ENCODE measurements at places on chromosomes 6 and 20.

- DNase-seq, result peak; percentile 60
These were observed 42.4 kb downstream of the PTCHD4 start for GRCh38 chr6:48068278-48069251.

DNA sequence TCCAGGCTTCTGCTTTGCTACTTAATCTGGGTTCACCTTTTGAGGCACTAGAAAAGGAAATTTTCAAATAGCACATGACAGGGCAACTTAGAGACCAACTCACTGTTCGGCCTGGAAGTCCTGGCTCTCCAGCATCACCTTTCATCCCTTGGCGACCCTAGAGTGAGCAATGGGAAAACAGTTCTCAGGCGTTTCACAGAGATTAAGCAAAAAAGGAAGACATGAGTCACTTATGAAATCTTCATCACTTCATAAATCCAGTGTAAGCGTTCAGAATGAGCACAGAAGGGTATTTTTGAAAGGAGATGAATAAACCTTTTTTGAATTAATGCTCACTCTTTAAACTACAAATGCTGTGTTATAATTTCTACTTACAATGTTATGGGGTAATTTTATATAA is 104.0 kb downstream of the COL12A1 start:
- DNase-seq, result no peak

GRCh38 chr20:22379472-22379871 is 204.9 kb downstream of the FOXA2 start:
- DNase-seq, result no peak

DNA sequence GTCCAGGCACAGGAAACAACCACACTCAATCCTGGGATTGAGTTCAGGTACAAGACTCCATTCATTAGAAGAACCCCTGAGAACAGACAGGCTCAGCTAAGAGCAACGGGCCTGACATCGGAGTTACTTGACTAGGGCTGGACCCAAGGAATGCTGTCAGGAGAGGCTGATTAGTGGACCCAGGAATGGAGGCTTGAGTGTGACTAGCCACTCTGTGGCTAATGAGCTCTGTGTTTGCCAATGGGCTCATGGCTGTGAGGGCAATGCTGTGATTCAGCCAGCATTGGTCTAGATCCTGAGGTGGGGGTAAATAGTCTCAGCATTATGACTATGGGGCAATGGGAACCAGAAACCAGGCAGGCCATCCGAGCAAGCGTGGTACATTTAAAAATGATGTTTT is 71.8 kb downstream of the RIOK1 start:
- peak; percentile 86 for DNase-seq

DNA sequence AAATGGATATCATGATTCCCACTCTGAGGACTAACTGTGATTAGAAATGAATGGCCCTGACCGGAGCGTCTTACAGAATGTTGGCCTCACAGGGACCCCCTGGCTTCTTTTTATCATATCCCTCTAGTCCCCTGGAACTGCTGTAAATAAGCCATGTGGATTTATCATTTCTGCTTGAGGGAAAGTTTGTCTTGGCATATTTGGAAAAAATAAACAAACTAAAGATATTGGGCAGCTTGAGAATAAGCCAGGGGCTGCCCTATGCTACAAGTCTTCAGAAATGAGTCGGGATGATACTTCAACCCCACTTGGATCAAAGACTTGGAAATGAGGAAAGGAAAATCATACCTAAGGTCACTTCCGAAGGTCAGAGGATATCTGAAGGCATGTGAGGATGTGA is 179.1 kb downstream of the THBS2 start:
- DNase-seq, result no peak

- DNase-seq, result no peak
These were observed 59.7 kb upstream of the SNX9 start for GRCh38 chr6:157763129-157763903.

- no peak for DNase-seq
These were observed at the start of gene OR2H2 for GRCh38 chr6:29584821-29585220. Gene OR2H2, plus strand, starts transcription at chr6:29585121. Its CDS starts 2,824 bp downstream, at chr6:29587945.

GRCh38 chr20:60792941-60793340 is 459.1 kb upstream of the CDH4 start:
- no peak for DNase-seq

DNA sequence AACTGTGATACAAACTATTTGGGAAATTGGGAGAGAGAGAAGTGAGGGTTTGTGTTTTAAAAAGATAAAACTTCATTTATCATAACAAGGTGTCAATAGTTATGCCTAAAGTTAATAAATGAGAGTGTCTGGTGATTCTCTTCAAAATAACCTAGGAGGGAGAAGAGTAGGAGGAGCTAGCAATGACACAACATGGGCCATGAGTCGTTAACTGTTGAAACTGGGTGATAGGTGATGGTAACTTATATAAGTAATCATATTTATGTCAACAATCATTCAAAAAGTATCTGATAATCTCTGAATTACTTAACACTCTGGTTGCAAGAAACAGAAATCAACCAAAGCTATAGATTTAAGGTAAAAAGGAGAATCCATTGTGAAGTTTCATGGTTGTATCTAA is 46.8 kb upstream of the INSM1 start:
- no peak for DNase-seq

DNA sequence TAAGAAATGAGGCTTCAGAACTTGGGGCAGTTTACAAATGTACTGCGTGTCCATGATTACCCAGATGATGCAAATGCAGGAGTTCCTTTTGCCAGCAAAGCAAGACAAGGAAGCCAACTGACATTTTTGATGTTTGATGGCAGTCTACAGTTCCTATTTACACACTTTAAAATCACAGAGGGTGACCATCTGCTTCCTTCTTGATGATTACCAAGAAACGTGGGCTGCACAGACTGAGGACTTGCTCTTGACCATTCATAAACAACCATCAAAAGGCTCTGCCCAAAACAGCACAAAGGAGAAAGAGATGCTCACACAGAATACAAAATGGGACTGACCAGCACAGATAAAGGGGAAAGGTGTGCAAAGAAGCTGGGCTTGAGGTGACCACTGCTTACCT is 79.8 kb upstream of the TRAF3IP2 start:
- no peak for DNase-seq

GRCh38 chr6:76416821-76417605 is 344.6 kb upstream of the IMPG1 start:
- no peak for DNase-seq

DNA sequence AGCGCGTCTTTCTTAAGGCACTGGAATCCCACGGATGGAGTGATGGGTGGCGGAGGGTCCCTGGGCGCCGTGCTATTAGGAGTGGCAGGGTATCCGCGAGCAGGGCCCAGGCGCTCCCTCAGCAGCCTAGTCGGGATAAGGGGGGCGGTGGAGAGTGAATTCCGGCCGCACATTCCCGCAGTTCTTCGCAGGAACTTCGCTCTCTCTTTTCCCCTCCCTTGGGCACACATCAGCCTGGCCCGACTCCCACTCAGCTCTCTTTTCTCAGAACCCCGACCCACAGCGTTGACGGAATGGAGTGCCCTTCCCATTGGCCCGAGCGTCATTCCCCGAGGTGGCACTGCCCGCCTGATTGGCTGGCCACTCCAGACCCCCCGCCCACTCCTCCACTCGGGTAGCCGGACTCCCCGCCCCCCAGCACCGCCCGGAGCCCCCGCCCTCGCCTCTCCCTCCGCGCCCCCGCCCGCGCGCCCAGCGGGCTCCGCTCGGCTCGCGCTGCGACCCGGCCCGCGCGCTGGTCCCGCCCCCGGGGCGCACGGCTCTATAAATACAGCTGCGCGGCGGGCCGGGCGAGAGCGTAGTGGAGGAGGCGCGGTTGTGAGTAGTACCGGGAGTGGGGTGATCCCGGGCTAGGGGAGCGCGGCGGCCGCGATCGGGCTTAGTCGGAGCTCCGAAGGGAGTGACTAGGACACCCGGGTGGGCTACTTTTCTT is at the start of gene ID4:
Gene ID4, plus strand, starts transcription at position 572 of the 712 bp plus-strand sequence. CDS start 385 bp downstream, outside the sequence.
- DNase-seq, result peak; percentile 100

DNA sequence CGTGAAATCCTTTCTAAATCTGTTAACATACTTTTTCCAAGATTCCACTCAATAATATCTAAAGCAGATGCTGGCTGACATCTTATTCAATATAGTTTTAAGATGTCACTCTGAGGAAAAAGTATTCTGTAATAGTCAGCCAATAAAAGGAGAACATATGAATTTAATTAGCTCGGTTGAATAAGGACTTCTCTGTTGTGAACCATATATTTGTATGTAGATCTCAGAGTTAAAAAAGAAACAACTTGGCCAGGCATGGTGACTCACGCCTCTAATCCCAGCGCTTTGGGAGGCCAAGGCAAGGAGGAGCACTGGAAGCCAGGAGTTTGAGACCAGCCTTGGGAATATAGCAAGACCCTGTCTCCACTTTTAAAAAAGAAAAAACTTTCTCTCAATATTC is 7.4 kb upstream of the CD24 start:
- no peak for DNase-seq

GRCh38 chr6:157904999-157905398 is 76.7 kb upstream of the SYNJ2 start:
- peak; percentile 35 for DNase-seq

- DNase-seq, result no peak
These were observed 2.0 kb downstream of the CLIC5 start for GRCh38 chr6:46013639-46014038.

GRCh38 chr6:8513174-8513573 is 77.8 kb upstream of the SLC35B3 start:
- DNase-seq, result no peak

DNA sequence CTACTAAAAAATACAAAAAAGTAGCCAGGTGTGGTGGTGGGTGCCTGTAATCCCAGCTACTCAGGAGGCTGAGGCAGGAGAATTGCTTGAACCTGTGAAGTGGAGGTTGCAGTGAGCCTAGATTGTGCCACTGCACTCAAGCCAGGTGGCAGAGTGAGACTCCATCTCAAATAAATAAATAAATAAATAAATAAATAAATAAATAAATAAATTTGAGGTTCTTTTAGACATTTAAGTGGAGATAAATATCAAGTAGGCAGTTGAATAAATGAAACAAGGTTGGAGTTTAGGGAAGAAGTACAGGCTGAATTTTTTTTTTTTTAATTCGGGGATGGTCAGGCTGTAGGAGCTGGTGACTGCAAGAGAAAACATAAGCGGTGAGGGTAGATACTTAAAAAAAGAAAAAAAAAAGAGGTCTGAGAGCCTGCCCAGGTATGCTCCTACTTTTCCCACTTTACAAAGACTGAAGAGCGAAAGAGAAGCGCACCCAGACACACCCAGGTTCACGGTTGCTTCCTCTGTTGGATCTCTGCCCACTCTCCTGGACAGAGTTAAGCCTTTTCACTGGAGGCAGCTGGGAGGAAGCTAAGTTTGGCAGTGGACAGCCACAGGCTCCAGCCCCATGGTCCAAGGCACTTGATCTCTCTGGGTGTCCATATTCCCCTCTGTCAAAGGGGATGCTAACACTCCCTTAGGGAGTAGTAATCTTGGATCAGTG is 100.9 kb upstream of the PRDM1 start:
- no peak for DNase-seq

- DNase-seq, result no peak
These were observed 6.1 kb upstream of the CCR6 start for GRCh38 chr6:167116838-167117228.

DNA sequence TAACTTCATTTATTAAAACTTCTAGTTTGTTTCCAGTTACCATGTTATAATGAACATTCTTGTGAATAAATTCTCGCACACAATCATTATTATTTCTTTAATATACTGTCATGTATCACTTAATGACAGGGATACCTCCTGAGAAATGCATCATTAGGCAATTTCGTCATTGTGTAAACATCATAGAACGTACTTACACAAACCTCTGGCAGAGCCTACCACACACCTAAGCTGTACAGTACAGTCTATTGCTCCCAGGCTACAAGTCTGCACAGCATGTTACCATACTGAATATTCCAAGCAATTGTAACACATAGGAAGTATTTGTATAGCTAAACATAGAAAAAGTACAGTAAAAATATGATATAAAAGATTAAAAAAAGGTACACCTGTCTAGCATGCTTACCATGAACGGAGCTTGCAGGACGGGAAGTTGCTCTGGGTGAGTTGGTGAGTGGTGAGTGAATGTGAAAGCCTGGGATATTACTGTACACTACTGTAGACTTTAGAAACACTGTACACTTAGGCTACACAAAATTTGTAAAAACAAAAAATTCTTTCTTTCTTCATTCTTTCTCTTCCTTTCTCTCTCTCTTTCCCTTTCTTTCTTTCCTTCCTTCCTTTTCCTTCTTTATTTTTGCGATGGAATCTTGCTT is 268.2 kb upstream of the SOX4 start:
- no peak for DNase-seq

DNA sequence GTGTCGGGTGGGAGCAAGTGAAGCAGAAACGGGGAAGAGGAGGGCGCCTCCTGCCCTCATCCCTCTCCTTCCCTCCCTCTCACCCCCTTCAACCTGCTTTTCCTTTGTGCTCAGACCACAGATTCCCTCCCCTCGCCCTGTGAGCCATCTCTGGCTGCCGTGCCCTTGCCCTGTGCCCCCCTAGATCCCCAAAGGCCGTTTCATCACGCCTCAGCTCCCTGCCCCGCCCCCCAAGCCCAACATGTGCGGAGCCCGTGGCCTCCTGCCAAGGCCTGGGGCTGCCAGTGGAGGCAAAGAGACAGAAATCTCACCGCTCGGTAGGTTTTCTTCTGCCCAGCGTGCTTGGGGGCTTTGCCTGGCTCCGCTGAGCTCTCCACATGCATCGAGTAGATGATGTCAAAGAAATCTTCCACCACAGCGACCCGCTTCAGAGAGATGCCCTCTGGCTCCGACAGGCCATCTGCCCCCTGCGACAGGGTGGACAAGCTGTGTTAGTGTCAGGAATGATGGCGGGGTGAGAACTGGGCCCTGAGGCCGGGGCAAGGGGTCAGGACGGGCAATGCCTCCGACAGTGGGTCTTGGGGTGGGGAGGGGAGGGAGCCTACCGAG is 57.6 kb downstream of the NOL4L start:
- peak; percentile 41 for DNase-seq

GRCh38 chr6:103139377-103139776 is 1720.3 kb downstream of the HACE1 start:
- DNase-seq, result no peak

- no peak for DNase-seq
These were observed at the start of gene OLIG3 for GRCh38 chr6:137494281-137494987. Gene OLIG3, minus strand, starts transcription at chr6:137494394. Its CDS starts 224 bp downstream, at chr6:137494170.

DNA sequence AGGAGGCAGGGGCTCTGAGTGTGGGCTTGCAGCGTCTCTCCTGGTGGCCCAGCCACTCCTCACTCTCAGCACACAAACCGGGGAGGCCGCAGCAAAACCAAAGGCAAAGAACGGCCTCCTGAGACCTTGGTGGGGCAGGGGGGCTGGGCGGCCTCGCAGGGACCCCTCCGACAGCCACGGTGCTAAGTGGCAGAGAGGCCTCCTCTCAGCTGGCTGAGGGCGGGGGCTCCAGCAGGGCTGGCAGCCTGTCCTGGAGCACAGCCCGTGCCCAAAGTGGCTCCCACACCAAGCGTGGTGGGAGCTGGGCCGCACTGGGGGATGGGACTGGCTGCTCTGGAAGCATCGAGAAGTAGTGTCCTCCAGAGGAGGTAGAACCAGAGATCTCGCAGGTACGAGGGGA is 334.4 kb downstream of the QKI start:
- DNase-seq, result no peak

- no peak for DNase-seq
These were observed 22.3 kb downstream of the MARCKS start for GRCh38 chr6:113879186-113880096.

- no peak for DNase-seq
These were observed 604 bp upstream of the RAB5IF start for GRCh38 chr20:36604952-36605398.

- no peak for DNase-seq
These were observed 2.7 kb upstream of the MAFB start for GRCh38 chr20:40691566-40692239.

GRCh38 chr6:15616261-15616660 is 46.6 kb downstream of the DTNBP1 start:
- no peak for DNase-seq
